ENCODE measurements at places on chromosomes 2 and 18.

GRCh38 chr2:40384714-40385113 lies 67.2 kb downstream of the SLC8A1 start:
- DNase-seq = no peak

- DNase-seq = no peak
Measured at GRCh38 chr2:40752796-40753195, 300.9 kb upstream of the SLC8A1 start.

- no peak for DNase-seq
Measured at GRCh38 chr2:134717286-134718022, 1.3 kb downstream of the TMEM163 start.

GRCh38 chr2:101815739-101816391 lies 118.4 kb downstream of the MAP4K4 start:
- no peak for DNase-seq

DNA sequence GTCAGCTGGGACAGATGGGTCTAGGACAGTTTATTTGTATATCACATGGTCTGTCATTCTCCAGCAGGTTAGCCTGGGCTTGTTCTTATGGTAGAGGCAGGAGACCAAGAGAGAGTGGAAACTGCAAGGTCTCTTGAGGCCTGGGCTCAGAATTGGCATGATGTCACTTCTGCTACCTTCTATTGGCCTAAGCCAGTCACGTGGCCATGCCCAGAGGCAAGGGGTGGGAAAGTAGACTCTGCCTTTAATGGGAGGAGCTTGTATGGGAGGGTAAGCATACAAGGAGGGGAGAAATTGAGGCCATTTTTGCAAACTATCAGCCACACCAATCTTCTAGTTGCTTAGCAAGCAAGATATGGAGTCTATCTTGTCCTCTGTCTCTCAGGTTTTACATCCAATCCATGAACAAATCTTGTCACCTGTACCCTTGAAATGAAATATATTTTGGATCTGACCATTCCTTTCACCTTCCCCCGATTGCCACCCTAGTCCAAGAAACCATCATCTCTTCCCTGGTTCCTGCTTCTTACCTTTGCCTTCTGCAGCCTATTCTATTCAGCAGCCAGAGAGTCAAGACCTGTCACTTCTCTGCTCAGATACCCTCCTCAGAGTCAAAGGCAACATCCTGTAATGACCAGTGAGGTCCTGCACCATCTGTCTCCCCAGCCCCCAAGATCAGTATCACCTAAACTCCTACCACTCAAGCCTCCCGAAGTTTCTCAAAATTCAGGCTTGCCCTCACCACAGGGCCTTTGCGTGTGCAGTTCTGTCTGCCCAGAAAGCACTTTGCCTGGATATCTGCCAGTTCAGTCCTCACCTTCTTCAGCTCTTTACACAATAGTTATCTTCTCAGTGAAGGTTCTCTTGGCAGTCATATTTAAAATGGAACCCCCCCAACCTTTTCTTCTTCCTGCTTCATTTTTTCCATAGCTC lies 240.0 kb downstream of the LOXHD1 start:
- DNase-seq = no peak

GRCh38 chr2:231722721-231723307 lies 14.5 kb downstream of the PTMA start:
- no peak for DNase-seq

DNA sequence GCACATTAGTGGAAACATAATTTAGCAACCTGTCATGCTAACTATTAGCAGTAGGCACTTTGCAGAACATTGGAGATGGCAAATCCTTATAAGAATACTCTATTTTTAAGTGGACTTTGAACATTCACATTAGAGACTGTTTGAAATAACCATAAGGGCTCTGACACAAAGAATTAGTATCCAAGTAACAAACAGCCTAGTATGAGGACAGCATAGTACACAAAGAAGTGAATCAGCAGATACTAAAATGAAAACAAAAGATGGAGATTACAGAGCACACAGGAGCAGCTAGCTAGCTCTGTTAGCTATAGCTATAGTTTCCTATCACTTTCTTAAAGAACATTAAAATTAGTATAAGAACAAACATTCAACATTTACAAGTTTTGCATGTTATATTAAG lies 256.3 kb upstream of the SPOPL start:
- no peak for DNase-seq

DNA sequence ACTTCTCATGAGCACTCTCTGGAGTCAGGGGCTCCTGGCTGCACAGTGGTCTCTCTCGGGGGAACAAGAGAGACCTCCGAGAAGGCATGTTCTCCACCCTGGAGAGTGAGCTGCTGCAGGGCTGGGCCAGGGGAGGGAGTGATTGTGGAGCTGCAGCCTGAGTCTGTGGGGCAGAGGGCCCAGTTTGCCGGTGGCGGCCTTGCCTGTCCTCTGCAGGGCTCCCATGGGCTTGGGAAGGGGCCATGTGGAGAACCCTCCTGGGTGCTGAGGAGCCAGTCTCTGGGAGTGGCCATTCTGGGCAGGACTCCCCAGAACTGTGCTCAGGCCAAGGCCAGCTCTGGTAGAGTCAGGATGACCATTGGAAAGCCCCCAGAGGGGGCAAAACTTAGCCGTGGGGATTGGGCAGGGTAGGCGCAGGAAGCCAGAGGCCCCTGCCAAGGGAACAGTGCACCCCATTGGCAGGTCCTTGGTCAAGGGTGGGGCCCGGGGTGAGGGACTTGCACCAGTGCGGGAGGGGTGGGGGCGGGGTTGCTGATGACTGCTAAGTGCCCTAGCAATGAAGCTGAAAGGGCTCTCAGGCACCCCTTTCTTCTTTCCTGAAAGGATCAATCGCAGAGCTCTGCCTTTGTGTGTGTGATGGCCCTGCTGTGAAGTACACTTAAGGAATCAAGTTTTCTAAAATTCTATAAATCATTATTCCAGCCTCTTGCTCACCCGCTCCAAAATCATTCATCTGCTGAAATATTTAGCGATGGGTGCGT lies 69.7 kb upstream of the BOD1L2 start:
- no peak for DNase-seq

- DNase-seq = no peak
Measured at GRCh38 chr2:199018826-199019225, 438.9 kb downstream of the SATB2 start.

DNA sequence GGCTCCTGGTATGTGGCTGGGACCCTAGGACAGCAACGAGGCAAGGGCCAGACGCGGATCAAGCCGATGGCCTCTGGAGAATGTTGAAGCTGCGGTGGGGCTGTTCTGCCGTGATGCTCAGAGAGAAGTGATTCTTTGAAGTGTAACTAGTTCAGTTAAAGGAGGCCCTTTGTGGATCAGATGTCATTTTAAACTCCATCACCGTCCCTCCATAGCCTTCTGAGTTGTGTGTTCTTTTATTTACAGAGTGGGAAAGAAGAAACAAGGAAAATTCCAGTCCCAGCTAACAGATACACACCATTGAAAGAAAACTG lies 403 bp downstream of the PNO1 start:
- no peak for DNase-seq

DNA sequence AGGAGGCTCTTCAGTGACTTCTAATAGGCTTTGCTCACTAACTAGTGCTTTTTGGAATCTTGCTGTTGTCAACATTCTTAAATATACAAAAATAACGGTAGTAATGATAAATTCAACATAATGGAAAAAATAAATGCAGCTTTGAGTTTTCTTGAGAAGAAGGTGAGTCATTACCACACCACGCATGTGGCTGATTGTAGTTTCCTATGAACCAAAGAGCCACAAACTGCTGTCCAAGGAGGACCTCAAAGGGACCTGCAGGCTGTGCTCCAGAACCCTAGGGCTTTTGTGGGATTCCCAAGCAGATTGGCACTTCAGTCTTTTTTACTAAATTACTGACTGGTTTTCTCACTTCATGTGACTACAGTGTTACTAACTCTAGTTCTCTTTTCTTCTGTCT lies 66.7 kb downstream of the TPGS2 start:
- no peak for DNase-seq

- DNase-seq = peak; percentile 58
Measured at GRCh38 chr18:49055754-49056172, 105.0 kb upstream of the SMAD7 start.

GRCh38 chr18:13265911-13266217 lies 47.3 kb downstream of the LDLRAD4 start:
- DNase-seq = no peak

DNA sequence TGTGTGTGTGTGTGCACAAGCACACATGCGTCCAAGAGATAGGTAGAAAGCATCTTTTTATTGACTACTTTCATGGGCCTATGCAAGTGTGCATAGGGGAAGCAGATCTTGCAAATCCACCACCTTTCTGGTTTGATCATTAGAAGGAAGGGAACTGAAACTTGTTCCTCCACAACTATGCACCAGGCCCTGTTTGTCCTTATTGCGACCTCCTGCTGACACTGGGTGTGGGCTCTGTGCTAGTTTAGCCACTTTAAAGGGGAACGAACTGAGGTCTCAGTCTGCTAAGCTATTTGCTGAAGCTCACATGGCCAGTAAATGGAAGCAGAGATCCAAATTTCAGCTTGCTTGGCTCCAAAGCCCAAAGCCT lies 32.1 kb upstream of the INSIG2 start:
- no peak for DNase-seq

DNA sequence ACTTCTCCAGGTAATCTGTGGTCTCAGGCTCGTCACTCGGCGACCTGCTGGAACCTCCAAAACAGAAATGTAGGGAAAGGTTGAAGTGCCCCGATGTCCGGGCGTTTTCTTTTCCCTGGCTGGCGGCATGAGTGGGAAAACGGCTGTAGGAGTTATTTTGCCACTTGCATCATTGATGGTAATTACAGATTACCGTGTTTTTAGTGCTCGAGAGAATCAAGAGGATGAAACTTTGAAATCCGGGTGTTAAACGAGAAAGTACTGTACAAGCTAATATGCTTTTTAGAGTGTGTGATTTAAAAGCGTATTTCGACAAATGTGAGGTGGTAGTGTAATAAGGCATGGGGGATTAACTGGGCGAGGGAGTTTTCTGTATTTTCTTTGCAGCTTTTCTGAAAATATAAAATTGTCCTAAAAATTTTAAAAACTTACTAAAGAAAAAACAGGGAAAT lies 819 bp downstream of the GRHL1 start:
- no peak for DNase-seq

GRCh38 chr18:74486119-74486849 lies 9.9 kb upstream of the CNDP2 start:
- peak; percentile 7 for DNase-seq

GRCh38 chr2:235729557-235729947 lies 235.7 kb downstream of the AGAP1 start:
- DNase-seq = no peak

DNA sequence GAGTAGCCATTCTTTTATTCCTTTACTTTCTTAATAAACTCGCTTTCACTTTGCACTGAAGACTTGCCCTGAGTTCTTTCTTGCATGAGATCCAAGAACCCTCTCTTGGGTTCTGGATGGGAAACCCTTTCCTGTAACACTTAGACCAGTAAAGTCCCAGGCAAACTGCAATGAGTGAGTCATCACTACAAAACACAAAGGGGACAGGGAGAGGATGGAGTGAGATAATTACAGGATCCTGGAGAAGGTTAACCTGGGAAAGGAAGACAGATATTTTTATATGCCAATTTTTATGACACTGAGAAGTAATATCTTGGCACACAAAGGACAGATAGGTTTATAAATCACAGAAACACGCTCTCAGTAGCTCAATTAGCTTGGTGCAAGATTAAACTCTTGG lies 48.7 kb downstream of the EHD3 start:
- no peak for DNase-seq

DNA sequence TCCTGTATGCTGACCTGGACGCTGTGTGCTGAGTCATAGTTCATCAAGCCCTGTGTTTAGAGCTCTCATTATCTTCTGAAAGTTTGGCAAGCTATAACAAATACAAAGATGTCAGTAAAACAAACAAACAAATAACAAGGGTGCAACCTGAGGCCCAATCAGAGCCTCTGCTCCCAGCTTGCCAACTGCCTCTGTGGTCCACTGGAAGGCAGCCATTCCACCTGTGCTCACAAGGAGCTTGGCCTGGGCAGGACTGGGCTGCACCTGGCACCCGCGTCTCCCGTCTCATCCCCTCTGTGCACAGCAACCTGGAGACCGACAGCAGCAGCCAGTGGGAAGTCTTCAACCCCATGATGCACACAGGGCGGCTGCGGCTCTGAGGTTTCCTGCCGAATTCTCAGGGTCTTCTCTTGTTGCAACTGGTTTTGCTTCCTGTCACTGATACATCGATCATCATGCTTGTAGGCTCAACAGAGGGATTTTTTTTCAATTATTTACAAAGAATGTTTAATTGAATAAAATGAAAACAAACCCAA lies 97.8 kb downstream of the TMEM18 start:
- no peak for DNase-seq

GRCh38 chr2:10478298-10478625 lies 30.1 kb upstream of the ODC1 start:
- DNase-seq = no peak

- DNase-seq = no peak
Measured at GRCh38 chr2:206218156-206218555, 56.3 kb upstream of the ZDBF2 start.

- DNase-seq = no peak
Measured at GRCh38 chr18:42271647-42272414, 316.8 kb downstream of the PIK3C3 start.

GRCh38 chr18:39519741-39520140 lies 1954.1 kb upstream of the CELF4 start:
- DNase-seq = no peak

DNA sequence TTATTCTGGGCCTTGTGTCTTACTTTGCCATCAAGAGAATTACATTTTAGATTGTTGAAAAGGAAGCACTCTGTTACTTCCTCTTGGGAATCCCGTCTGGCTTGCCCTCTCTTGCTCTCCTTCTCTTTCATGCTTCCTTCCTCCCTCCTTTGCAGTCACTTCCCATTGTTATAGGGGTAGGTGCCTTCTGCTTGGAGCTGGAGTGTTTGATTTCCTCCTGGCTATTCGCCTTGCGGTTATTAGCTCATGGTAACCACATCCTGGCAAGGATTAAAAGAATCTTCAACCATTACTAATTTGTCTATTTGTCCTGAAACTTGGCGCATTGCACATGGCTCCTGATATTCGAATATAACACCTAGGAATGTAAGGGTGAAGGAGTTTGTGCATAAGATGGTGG lies 115.0 kb downstream of the CERS6 start:
- no peak for DNase-seq

GRCh38 chr2:114122930-114123329 lies 233.0 kb downstream of the ACTR3 start:
- DNase-seq = no peak

DNA sequence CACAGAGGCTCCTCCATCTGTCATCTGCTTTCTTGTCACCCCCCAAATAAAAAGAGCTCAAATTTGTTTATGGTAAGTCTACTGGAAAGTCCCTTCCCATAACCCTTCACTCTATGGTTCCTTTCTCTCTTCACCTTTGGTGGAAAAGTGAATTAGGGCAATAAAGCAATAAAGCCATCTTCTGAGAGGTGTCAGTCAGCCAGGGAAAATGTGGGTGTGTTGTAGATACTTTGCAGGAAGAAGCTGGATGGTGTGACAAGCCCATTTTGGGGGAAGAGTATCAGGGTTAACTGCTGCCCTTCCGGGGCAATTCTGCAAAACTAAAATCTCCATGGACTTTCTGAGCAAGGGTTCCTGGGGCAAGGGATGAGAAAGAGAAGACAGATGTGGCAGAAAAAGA lies 197.9 kb downstream of the SH3BP4 start:
- DNase-seq = no peak
